ENCODE measurements at places on chromosomes 2 and 18.
A peak's percentile ranks its signal among the peaks of the same experiment; 100 is the strongest.

GRCh38 chr2:109174214-109174613, 45.2 kb downstream of the SH3RF3 start:
- peak; percentile 40 for DNase-seq

- peak; percentile 88 for DNase-seq
Observed at GRCh38 chr2:39938035-39938835, 159.2 kb upstream of the THUMPD2 start.

- peak; percentile 11 for DNase-seq
Observed at GRCh38 chr2:168494190-168494711, 38.2 kb downstream of the CERS6 start.

DNA sequence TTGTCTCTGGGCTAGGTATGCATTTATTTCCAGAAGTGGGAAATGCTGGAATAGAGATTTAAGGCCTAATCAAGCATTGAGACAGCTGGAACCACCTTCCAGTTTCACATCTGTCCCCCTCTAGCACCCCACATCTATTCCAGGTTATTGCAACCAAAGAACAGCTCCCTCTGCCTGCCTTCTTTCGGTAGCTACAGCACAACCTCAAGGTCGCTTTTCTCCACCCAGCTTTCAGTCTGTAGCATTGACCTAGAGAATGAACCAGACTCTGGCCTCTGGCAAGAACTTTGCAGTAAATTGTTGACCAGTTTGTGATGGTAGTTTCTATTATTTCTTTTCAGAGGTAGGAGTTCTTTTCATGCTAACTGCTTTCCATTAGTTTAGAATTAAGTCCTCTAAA, 484.2 kb downstream of the DLGAP1 start:
- DNase-seq, result no peak

- no peak for DNase-seq
Observed at GRCh38 chr18:42392416-42392815, 437.4 kb downstream of the PIK3C3 start.

- DNase-seq, result no peak
Observed at GRCh38 chr18:79948719-79949411, 2.6 kb downstream of the SLC66A2 start.

- no peak for DNase-seq
Observed at GRCh38 chr2:235087832-235088495, 136.1 kb downstream of the SH3BP4 start.

- peak; percentile 43 for DNase-seq
Observed at GRCh38 chr18:54023471-54023870, 201.0 kb downstream of the MBD2 start.

DNA sequence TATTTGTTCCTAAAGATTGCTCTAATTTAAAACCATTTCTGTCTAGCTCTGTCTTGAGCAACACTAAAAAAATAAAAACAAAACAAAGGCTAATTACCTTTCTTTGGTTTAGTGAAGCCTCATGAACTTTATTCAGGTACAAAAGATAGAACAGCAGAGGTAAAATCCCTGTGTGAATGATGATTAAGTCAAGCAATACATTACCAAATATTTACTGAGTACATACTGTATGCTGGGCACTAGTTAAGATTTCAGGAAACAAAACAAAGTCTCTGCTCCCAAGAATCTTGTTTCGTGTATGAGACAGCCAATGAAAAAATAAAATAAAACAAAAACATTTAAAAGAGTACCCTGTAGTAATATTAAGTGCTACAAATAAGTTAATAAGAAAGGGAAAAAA, 257.5 kb downstream of the RND3 start:
- no peak for DNase-seq

DNA sequence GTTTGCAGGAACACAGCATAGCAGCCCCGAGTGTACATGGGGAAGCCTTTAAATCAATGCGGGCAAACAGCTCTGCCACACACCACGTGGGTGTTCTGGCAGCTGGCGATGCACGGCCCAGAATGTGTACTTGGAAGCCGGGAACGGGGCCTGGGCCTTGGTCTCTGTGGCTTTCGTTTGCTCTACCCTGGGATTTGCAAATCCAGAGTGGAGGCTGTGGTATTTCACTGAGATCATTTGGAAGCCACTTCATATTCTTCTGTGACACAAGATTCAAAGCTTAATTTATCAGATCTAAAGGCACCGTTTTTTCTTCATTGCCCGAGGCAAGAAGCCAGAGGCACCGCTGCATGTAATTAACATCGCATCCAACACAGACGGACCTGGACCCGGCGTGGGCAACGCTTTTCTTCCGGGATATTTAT, 246.3 kb upstream of the MYT1L start:
- peak; percentile 1 for DNase-seq

- peak; percentile 57 for DNase-seq
Observed at GRCh38 chr2:168686452-168687191, 115.8 kb upstream of the NOSTRIN start.

DNA sequence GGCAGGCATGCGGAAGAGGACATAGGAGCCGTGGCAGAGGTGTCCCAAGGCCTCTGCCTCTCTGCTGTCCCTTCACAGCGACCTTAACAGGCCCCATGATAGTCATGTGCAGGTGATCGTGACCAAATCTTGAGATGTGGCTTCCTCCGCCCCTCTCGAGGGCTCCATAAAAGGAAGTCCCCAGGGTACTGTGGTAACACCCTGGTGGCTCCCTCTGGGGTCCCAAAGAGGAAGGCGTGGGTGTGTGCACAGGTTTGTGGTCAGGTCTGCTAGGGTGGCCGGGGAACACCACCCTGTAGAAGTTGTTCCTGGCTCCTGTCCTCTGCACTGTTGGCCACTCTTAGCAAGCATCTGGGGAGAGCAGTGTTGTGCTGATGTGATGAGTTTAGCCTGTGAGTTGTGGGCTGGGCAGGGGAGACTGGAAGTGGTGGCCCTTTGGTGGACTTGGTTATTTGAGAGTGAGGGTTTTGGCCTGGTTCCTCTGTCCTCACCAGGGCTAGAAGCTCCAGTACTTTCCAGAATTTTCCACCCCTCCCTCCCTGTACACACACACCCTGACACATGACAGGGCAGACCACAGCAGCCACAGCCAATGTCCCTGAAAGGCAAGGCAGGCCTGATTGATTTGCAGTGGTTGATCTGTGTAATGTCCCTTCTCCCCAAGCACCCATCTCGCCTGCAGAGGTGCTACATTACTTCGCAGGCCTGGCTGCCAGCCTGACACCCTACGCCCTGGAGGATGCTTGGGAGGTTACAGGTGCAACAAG, 68.9 kb upstream of the BOD1L2 start:
- DNase-seq, result no peak

GRCh38 chr18:48222118-48222517, 187.1 kb downstream of the ZBTB7C start:
- DNase-seq, result peak; percentile 58

DNA sequence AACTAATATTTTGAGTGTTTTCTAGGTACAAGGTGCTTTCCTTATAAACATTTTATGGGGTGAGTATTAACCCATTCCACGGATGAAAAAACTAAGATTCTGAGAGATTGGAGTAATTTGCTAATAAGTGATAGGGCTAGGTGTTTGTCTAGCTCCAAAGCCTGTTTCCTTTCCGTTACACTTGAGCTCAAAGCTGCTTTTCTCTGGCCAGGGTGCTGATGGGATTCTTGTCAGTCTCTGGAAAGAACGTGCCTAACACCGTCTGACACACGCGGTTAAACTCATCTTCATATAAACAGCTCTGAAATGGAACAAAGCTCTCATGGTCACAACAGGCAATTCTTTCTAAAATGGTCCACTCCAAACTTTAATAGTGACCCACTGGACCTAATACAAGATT, 2.0 kb upstream of the ANKRD29 start:
- no peak for DNase-seq

DNA sequence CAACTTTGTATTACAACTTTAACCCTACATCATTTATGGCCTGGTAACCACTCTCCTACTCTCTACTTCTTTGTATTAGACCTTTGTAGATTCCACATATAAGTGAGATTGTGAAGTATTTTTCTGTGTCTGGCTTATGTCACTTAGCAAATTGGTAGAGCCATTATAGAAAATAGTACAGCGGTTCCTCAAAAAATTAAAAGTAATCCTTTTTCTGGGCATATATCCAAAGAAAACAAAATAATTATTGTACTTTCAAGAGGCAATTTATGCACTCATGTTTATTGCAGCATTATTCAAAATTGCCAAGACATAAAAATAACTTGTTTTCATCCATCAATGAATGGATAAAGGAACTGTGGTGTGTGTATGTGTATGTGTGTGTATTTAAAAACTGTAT, 537.5 kb upstream of the FSIP2 start:
- DNase-seq, result no peak

- no peak for DNase-seq
Observed at GRCh38 chr2:197140045-197140444, 170.5 kb downstream of the ANKRD44 start.

DNA sequence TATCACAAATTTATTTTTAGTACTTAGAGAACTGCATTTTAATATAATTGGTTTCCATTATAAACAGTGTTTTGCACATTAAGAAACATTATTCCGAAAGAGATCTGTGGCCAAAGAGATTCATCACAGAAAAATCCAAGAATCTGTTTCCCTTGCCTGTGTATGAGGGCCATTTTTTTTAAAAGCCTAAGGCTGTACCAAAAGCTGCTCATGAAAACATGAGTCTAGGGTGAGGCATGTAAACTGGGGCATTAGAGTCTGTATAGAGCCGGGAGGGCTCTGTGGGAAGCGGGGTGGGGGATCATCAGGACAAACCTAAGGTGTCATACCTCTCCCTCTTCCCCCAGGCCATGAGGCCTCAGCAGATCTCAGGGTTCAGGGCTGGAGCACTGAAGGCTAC, 223.8 kb downstream of the FBXO15 start:
- DNase-seq, result peak; percentile 32

DNA sequence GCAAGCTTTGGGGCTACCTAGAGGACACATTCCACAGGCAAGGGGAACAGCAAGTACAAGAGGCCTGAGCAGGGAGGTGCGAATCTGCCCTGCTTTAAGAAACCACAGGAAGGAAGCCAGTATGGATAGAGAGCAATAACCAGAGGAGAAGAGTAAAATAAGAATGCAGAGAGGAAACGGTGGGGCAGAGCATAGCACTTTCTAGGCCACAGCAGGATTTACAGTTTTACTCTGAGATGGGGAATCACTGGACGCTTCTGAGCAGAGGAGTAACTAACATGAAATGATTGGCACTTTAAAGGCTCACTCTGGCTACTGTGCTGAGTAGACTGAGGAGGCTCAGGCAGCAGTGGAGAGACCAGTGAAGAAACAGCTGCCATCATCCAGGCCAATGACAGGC, 23.8 kb downstream of the AAK1 start:
- no peak for DNase-seq

DNA sequence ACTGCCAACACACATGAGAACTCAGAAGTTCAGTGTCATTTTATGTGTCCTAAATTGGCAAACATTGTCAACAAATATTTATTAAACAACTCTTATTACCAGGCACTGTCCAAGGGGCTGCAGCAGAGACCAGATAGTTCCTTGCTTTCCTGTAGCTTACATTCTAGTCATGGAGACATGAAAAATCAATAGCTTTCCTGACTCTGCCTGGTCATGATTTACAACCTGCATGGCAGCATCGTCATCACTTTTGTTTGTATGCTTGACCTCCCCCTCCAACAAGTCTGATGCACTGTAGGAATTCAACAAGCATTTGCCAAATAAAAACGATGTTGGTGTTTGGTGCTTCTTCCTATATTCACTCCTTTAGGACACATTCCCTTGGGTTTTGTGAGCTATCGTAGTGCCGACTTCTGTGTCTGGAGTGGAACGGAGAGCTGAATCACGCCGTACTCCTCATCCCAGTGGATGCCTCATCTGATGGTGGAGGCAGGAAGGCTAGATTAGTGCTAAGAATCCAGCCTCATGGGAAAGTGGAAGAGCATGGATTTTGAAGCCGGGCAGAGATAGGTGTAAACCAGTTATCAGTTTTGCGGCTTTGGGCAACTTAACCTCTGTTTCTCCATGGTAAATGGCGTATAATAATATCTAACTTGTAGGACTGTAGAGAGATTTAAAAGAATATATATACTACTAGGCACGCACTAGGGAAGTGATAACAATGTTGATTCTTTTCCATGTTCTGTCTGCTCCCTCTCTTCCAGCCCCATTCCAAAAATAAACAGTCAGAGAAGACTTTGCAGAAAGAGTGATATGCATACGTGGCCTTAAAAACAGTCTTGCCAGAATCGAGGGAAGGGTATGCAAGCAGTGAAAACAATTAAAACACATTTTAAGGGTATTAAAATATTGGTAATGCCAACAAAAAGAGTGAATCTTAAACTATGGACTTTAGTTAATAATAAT, 120.5 kb upstream of the ZFP36L2 start:
- no peak for DNase-seq

- DNase-seq, result no peak
Observed at GRCh38 chr2:139643139-139643538, 862.9 kb upstream of the NXPH2 start.

GRCh38 chr2:113077921-113078320, 10.2 kb downstream of the IL1F10 start:
- peak; percentile 68 for DNase-seq

GRCh38 chr2:105139556-105140239, 101.8 kb downstream of the MRPS9 start:
- DNase-seq, result peak; percentile 29

DNA sequence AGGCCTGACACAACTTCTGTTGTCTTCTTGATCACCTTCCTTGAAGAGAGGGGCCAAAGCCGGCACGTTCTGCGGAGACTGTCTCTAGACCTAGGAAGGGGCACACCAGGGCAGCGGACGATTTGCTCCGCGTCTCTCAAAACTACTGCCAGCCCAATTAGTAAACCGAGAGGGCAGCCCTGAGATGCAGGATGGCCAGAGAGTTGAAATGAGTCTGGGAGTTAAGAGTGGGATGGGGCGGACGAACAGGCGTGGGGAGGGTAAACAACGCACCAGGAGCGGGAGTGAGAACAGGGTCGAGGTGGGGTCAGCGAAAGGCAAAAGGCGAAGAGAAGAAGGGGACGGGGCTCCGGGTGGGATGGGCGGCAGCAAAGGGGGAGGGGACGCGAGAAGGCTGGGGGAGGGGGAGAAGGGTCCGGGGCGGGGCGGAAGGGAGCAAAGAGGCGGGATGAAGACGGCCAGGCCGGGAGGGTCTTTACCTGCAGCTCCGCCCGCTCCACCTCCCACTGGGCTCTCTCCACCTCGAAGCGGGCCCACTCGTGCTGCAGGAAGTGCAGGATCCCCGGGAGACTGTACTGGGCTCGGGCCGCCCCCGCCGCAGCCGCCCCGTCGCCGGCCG, 476 bp downstream of the STRN start:
- peak; percentile 50 for DNase-seq

DNA sequence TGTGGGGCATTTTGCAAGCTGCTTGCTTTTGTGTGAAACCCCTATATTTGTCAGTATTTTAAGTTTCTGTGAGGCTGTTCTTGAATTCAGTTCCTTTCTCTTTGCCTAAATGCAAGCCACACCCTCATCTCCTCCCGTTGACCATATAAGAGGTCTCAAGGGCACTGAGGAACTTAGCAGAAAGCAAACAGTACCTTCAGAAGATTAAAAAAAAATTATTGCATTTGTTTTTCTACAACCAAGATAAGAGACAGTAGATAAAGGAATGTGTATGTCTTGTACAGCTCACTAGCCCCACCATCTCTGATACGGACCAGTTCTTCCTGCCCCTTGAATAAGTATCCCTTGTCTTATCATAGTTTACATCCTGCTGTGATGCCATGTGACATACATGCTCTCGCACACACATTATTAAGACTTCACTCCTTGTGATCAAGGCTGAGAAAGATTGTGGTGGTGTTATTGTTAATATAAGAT, 64.2 kb downstream of the NPAS2 start:
- DNase-seq, result no peak

GRCh38 chr2:109699646-109700045, 85.5 kb downstream of the SOWAHC start:
- no peak for DNase-seq
